ENCODE measurements at places on chromosomes 6 and 20.

GRCh38 chr20:58944610-58945009, 36.4 kb upstream of the NELFCD start:
- no peak for DNase-seq

GRCh38 chr20:8853805-8854338, 215.0 kb upstream of the PLCB4 start:
- no peak for DNase-seq

DNA sequence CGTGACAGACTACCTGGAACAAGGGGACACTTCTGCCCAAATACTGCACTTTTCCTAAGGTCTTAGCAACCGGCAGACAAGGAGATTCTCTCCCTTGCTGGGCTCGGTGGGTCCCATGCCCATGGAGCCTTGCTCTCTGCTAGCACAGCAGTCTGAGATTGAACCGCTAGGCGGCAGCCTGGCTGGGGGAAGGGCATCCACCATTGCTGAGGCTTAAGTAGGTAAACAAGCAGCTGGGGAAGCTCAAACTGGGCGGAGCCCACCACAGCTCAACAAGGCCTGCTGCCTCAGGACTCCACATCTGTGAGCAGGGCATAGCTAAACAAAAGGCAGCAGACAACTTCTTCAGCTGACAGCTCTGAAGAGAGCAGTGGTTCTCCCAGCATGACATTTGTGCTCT, 87.8 kb upstream of the ASCC3 start:
- no peak for DNase-seq

DNA sequence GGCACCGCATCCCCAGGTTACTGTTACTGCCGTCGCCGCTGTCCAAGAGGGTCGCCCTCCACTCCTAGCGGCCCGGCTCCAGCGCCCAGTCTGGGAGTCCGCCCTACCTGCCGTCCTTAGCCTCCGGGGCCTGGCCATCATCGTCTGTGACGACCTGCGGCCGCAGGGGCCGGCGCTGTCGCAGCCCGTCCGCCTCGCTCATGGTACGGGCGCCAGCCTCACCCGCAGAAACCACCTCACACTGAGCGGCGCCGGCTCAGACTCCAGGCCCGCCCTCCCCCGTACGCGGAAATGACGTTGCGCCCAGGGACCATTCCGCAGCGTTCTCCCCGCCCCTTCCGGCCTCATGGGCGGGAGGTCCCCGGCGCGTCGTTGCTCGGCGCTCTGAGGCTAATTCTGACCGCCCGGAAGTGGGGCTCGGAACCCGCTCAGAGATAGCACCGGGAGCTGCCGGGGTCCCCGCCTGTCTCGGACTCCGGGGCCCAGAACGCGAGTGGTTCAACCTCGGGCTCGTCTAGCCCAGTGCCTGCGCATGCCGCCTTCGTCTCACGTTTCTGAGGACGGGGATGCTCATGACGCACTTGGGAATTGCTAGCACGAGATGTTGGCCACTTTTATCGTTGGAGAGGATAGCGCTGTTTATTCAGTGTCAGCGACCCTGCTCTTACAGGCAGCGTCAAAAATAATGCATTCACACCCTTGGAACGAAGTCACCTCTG, at the start of gene APMAP:
Gene APMAP, minus strand, starts transcription at position 265 of the 719 bp plus-strand sequence. Its CDS starts 63 bp downstream, at position 202.
- peak; percentile 95 for DNase-seq

- DNase-seq = no peak
Observed at GRCh38 chr6:105993341-105994117, 92.6 kb upstream of the PRDM1 start.

- no peak for DNase-seq
Observed at GRCh38 chr6:29739882-29740261, 16.6 kb downstream of the HLA-F start.

DNA sequence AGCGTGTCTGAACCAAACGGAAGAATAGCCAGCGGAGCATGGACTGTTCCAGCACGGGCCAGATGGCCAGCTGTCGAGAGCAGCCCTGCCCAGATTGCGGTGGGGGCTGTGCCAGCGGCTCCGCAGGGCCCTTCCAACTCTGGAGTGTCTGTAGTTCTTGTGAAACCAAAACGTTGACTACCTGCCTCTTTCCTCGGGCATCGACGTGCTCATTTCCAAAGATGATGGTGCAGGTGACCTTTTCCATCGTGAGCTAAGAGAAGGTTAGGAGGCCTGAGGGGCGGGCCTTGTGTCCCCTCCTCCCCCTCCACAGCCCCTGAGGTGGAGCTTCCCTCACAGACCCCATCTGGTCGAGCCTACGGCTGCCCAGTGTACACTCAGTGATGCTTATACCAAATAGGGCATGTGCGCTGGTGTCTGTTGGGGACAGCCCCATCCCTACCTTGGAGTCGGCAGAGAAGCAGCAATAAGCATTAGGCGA, 12.9 kb upstream of the C20orf144 start:
- DNase-seq = no peak

Measured in CD4-positive, CD25-positive, alpha-beta regulatory T cell (primary cell).